ENCODE measurements at places on chromosomes 5 and 9.

DNA sequence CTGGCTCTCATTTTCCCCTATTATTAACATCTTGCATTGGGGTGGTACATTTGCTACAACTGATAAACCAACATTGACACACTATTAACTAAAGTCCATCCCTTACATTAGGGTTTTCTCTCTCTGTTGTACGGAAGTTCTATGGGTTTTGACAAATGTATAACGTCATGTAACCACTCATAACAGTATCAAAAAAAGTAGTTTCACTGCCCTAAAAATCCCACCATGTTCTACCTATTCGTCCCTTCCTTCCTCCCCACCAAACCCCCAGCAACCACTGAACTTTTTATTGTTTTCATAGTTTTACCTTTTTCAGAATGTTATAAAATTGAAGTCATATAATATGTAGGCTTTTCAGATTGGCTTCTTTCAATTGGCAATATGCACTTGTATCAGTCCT, 40.1 kb downstream of the MLLT3 start:
- no peak for DNase-seq

- no peak for DNase-seq
Observed at GRCh38 chr5:173627860-173628392, 11.5 kb upstream of the BOD1 start.

- DNase-seq, result no peak
Observed at GRCh38 chr5:179616002-179616594, 7.4 kb downstream of the HNRNPH1 start.

- no peak for DNase-seq
Observed at GRCh38 chr9:17521100-17521855, 57.6 kb upstream of the SH3GL2 start.

DNA sequence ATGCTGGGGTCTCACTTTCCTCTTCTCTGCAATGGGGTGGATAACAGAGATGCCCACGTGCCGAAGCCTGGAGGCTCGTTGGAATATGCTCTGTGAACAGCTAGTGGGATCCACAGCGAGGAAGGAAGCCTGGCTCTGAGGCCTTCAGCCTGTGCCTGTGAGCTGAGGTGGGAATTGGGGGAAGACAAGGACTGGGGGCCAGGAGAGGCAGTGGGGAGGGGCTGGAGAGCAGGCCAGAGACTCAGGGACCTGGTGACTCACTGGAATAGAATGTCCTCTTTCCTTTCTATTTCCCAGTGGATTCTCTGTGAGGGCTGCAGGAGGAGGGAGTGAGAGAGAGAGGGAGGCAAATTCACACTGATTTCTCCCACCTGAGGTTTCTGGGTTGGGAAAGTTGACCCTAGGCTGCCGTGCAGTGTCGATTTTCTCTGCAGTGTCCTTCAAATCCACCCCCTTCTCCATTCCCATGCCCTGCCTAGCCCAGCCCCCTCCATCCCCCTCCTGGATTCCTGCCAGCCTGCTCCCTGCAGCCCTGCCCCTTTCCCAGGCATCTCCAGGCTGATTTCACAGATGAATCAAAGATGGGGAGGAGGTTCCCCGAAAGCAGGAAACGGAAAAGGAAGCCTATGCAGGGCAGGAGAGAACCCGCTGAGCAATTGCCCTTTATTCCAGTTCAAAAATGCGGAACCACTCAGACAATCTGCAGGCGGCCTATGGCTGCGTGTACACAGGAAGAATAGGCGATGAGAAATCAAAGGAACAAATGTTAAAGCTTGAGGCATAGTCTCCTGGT, 1.4 kb upstream of the SPAAR start:
- no peak for DNase-seq

GRCh38 chr9:18396102-18396728, 77.7 kb upstream of the ADAMTSL1 start:
- DNase-seq, result no peak

Measured in activated T-helper 1 cell treated with anti-CD3 and anti-CD28 coated beads, Interleukin-2, amount 50 U/mL, for 16 hours (primary cell).